ENCODE measurements at places on chromosomes 2 and 18.
A peak's percentile ranks its signal among the peaks of the same experiment; 100 is the strongest.

DNA sequence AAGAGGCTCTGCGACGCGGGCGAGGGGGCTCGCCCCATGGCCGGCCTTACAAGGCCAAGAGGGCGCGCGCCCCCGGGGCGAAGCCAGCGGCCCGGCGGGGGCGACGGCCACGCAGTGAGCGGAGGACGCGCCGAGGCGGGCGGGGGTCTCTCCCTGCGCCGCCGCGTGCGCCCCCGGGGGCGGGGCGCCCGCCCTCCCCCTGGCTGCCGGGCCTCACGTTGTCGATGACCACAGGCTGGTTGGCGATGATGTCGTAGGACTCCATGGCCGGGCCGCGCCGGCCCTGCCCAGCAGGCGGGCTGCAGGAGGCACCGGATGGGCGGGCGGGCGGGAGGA is 250 bp downstream of the ACTR1B start:
- no peak for DNase-seq

DNA sequence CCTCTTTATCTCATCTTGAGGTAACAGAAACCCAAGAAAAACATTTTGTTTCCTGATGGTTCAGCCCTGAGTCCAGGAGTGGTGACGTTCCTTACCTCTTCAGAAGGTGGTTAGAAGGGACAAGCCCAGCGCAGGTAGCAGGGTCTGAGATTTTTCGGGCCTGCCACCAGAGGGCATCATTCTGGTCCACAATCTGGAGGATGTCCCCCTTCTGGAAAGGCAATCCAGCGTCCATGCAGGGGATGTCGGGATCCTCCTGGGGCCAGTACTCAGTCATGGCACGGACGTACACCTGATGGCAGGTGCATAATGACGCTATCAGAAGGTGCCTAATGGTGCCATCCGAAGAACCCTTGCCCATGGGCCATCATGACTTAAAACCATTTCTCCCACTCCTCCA is 17.7 kb downstream of the MPP4 start:
- peak; percentile 10 for DNase-seq

GRCh38 chr2:224086226-224086914 is 47.3 kb upstream of the SERPINE2 start:
- DNase-seq: no peak

GRCh38 chr18:11500153-11501122 is 109.0 kb upstream of the SLC35G4 start:
- no peak for DNase-seq

- DNase-seq: no peak
These were observed 57.0 kb downstream of the KCTD1 start for GRCh38 chr18:26491194-26491816.

- DNase-seq: peak; percentile 31
These were observed 210.9 kb upstream of the PKDCC start for GRCh38 chr2:41836948-41837347.

DNA sequence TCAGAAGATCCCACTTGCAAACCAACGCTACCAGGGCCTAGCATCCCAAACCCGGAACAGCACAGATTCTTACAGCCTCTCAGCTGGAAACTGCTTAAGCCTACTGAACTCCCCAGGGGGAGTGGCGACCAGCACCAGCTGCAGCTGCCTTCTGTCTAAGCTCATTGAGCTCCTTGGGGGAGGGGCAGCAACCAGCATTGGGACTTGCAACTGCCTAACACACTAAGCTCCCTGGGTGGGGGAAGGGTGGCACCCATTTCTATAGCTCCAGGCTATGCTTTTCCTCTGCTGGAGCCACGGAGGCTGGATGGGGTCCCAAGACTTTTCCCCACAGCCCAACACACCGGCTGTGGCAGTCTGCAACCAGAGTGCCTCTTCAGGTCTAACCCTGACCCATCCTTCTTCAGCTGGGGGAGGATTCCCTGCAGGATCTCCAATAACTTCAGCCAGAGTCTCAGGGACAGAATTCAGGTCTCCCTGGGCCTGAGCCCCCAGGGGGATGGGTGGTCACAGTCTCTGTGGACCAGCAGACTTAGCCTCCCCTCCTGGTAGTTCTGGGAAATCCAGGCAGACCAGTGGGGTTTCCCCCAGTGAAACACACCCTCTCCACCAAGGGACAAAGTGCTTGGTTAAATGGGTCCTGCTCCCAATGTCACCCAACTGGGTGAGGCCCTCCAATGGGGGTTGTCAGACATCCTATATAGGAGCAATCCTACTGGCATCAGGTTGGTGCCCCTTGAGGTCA is 45.9 kb upstream of the ITGA4 start:
- peak; percentile 79 for DNase-seq

DNA sequence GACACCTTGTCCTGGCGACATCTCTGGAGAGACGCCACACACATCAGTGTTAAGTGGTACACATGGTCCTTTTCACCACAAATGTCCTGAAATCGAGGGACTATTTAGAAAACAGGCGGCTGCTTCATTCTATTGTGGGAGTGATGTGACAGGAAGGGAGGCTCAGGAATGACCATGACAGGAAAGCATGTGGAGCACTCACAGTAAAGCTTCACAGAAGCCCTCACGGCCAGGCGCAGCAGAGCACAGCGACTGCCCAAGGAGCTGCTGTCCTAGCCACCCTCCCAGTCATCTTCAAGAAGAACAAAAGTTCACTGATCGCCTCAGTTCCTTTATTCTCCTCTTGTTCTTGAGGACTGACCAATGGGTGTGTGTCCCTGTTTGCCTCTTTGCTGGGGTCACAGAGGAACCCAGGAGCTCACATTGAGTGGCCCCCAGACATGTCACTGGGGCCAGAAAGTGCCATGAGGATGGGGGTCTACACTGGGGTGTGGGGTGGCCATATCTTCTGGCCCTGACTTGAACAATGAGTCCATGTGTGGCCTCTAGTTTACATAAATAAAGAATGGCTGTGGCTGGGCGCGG is 84.6 kb upstream of the RANBP2 start:
- DNase-seq: no peak

DNA sequence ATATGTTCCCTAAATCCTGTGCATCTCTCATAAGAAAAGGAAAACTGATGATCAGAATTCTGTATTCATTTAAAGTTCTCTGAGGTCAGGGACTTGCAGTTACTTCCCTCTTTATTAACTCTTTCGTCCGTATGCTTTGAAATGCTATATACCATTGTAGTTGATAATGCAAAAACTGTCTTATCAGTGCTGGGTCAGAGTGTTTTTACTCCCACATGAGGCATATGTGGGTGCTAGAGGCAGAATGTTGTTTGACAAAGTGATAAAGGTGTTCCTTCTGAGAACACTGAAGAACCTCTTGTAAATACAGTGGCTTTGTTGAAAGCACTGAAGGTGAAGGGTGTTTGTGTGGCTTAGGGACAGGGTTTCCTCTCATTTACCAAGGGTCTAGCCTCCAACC is 136.5 kb upstream of the NFATC1 start:
- DNase-seq: no peak

GRCh38 chr2:179974761-179975160 is 32.3 kb downstream of the CWC22 start:
- no peak for DNase-seq

GRCh38 chr2:226475650-226476049 is 324.0 kb downstream of the IRS1 start:
- DNase-seq: no peak

GRCh38 chr2:105772362-105772761 is 27.6 kb downstream of the NCK2 start:
- no peak for DNase-seq

DNA sequence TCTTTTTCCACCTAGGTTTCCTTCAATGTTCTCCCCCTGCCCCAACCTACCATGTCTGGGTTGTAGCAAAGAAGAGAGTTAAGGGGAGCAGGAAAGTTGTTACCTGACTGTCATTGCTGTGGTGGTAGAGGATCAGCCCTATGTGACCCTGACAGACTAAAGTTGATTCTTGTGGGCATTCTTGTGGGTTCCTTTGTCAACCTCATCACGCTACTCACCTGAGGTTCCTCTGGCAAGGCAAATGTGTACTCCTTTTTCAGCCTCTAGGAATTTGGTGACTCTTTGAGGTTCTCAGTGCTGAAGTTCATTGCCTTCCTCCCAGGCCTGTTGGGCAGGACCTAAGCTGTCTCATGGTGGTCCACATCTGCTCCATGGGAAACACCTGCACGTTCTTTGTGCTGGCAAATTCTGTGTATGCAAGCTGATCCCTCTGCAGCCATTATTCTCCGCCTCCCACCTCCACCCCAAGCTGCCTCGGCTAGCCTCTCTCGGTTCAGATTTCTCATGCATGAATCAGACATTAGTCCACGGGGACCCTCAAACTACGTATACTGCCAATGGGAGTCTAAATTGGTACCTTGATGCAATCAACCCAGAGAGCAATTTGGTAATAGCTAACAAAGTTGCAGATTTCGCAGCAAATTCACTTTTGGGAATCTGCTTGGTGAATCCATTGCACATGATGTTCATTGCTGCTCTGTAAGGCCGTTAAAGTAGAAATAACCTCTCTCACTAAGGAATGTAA is 1.5 kb upstream of the GMCL1 start:
- no peak for DNase-seq

- no peak for DNase-seq
These were observed 596.1 kb upstream of the KLHL29 start for GRCh38 chr2:22788749-22789327.

DNA sequence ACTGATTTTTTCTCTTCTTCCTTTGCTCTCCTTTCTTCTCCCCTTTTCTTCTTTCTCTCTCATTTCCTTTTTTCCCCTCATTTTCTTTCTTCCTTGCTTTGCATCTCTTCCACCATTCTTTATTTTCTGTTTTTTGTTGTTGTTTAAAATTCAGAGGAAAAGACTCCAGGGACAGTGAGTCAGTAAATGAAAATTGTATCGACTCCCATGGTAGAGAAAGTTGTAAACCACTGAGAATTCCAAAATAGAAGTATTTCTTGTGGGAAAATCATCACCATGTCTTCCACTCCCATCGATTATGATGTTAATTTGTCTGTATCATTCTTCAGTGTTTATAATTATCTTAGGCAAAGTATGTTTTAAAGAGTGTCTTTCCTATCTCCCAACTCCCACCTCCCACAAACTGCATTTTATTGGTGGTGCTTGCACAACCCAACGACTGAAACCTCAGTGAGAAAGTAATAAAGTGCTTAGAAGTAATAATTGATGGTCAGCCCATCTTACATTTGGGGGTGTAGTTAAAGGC is 134.3 kb downstream of the IRS1 start:
- DNase-seq: no peak

GRCh38 chr2:95342556-95343320 is 45.6 kb downstream of the KCNIP3 start:
- DNase-seq: no peak

DNA sequence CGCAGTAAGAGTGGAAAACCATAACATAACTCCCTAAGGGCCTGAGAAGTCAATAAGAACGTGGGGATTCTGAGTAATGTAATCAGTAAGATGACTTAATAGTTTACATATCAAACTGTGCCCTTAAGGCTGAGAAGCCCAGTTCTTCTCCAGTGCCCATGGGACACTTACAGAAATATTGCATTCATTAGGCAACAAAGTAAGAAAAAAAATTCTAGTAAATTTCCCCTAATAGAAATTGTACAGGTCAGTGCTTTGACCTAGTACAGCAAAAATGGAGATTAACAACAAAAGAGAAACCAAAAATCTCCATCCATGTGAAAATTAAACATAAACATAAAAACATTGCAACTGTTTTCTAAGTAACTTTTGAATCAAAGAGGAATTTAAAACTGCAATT is 139.8 kb upstream of the HS6ST1 start:
- no peak for DNase-seq

DNA sequence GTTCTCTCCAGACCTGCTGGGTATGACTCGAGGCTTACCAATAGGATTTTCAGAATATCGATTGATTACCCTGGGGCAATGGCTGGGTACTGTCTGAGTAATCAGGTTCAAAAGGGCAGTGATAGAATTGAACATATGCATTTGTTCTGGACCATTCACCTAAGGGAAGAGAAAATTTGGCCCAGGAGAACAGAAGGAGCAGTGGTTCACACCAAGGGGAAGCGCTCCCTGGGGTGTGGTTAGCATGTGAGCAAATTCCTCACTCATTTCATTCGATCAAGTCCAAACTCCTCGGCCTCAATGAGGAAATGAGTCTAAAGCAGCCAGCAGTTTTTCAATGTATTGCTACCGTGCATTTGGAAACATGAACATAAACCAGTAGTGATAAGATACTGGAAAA is 55.6 kb downstream of the CYP26B1 start:
- no peak for DNase-seq

DNA sequence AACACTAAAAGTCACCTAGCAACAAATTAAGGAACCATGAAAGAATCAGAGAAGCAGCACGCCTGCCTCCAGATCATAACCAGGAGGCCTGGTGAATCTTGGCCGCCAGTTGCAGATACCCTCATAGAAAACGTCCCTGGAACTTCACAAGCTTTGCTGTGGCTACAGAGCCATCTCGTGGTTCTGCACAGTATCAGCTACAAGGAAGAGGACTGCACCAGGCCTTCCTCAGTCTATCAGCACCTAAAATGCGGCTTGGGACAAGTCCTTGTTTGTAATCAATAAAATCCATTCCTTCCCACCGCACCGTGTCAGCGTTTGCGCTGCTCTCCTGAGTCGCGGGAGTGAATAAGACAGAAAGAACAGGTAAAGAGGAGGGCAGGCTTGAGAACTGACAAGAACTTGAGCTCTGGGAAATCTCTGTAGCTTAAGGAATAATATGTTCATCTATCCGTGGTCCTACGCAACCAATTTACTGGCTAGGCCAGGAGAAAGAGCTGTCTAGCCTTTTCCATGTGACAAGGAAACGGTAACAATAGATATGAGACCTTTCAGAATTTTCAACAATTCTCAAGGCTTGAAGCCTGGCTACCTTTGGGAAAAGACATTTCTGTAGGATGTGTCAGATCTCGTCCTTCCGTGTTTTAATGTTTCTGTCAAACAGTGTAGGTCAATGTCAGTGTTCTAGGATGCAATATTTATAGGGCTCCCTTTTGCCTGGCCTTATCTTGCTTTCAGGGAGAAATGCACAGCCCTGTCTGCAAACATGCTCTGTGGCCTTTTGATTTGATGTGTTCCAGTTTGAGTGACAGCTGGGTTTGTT is 128.5 kb upstream of the RAB12 start:
- no peak for DNase-seq

DNA sequence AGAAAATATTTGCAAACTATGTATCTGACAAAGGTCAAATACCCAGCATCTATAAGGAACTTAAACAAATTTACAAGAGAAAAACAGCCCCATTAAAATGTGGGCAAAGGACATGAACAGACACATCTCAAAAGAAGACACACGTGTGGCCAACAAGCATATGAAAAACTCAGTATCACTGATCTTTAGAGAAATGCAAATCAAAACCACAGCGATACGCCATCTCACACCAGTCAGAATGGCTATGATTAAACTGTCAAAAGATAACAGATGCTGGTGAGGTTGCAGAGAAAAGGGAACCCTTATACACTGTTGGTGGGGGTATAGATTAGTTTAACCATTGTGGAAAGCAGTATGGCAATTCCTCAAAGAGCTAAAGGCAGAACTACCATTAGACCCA is 64.3 kb upstream of the RBMS1 start:
- no peak for DNase-seq

DNA sequence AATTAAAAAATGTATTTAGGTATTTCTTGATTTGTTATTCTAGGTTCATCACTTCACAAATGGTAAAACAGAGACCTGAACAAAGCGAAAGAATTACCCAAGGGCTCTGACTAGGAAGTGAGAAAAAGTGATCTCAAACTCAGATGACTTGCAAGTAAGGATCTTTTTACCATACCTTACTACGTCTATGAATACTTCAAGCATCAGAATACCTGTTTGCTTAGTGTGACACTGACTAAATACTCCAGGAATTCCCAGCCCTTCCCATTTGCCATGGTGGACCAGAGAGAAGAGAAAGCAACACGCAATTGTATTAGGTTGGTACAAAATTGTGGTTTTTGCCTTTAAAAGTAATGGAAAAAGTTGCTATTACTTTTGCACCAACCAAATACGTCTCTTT is 35.8 kb upstream of the FIGN start:
- no peak for DNase-seq
